ENCODE measurements at places on chromosomes 3 and 15.

DNA sequence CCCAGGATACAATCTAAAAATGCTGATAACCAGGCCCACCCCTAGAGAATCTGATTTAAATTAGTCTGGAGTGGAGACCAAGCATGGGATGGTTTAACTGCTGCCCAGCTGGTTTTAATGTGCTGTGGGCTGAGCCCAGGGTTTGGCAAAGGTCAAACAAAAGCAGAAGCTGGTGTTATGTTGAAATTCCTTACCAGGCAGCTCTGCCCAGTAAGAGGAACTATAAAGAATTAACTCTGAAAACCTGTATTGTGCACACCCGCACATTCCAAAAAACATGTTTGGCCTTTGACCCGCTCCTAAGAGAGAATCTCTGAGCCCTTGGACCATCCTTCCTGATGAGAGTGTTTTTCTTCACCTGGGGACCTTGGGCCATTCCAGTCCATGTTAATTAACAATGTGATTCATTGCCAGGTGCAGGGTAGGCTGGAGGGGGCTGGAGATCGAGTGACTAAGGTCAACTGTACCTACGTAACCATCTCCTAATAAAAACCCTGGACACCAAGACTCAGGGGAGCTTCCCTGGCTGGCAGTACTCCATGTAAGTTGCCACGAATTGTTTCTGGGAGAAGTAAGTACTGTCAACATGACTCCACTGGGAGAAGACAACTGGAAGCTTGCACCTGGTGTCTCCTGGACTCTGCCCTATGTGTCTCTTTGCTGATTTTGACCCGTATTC, 10.9 kb downstream of the CCDC13 start:
- no peak for DNase-seq

DNA sequence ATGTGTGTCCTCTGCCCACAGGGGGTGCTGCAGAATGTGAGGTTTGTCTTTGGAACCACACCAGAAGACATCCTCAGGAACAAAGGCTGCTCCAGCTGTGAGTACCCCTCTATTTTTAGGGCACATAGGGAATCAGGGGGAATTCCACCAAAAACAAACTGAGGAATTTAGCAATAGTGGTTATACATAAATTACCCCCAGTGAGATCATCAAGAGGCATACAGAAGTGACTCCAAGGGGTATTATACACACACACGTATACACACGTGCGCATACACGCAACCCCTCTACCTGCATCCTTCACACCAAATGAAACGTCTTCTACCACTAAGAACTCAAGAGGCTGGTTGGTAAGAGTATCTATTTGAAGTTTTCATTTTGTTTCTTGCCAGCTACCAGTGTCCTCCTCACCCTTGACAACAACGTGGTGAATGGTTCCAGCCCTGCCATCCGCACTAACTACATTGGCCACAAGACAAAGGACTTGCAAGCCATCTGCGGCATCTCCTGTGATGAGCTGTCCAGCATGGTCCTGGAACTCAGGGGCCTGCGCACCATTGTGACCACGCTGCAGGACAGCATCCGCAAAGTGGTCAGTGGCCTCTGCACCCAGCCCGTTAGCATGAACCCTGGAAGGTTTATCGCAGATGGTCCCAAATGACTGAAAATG, 2.9 kb downstream of the THBS1 start:
- no peak for DNase-seq

DNA sequence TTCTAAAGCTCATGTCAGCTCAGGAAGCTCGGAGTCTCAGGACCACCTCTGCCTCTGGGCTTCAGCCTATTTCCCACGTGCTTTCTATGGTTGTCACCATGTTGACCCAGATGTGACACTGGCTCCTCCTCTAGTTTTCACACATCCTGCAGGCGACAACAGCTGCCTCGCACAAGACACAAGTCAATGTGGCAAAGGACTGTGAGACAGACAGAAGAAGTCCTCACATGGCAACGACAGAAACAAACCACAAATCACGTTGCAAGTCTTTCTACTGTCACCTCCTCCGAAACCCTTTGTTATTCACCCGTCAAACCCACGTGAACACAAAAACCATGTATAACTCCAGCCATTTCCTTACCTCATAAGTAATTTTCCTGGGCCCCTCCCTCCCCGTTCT, 194.5 kb downstream of the MEX3B start:
- DNase-seq: no peak

- DNase-seq: no peak
Observed at GRCh38 chr3:10322352-10322710, 1.4 kb upstream of the SEC13 start.

- DNase-seq: no peak
Observed at GRCh38 chr3:69318410-69318809, 67.5 kb downstream of the FRMD4B start.

DNA sequence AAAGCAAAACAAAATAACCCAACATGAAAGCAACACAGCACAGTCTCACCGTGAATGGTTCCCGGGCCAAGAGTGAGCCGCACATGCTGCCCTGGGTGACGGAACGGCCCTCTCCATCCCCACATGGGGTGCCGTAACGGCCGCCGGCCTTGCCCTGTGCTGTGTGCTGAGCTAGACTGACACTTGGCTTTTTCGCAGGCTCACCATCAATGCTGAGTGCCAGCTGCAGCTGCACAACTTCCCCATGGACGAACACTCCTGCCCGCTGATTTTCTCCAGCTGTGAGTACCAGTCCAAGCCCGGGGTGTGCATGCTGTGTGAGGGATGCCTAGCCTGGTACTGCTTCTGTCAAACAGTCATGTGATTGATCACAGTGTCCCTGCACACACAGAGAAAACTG, 357.6 kb downstream of the GABRG3 start:
- DNase-seq: no peak

DNA sequence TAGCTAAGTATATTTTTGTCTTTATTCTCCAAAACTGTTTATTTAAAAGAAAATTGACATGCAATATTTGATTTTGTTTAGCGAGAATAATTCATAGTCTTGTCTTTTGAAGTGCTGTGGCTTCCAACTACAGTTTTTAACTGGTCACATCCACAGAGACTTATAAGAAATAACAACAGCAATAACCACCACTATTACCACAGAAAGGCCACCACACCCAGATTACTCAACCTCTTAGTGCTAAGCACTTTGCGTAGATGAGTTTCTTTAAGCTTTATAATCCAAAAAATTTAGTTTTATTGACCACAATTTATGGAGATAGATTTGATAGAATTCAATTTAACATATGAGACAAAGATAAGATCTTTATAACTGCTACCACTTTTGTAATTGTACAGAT, 468.4 kb upstream of the UBE2E2 start:
- no peak for DNase-seq

DNA sequence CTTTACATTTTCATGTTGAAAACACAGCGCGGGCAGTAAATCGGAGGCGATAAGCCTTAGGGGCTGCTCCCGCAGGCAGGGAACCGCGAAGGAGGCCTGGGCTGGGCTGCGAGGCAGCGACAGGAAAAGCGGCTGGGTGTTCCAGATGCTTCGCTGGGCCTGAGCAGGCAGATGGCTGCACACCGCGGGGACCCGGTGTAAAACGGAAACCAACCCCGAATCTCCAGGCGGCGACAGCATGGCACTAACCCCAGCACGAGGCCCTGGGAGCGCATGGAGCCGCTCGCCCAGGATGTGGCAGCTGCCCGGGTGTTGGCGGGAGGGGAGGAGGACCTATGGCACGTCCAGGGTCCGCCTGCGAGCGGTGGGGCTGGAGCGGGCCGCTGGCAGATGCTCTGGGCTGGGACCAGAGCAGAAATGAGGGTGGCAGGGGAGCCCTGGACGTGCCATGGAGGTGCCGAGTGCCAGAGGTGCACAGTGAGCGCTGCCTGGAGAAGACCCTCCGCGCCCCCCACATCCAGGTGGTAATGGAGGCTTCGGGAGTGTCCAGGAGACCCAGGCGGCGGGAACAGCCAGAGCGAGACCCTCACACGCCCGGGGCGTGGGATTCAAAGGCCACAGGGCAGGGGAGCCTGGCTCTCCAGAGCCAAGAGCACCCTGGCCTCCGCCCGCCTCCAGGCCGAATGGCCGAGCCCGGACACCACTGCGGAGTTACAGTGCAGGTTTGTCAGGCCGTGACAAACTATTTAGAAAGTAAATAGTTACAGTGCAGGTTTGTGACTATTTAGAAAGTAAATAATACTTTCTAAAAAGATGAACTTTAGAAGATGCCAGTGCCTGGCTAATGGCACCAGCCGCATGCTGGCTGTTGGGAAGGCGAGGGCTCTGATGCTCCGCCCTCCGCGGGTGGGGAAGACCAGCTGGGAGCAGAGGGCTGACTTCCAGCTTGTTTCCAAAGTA, 293.6 kb downstream of the OCA2 start:
- DNase-seq: no peak

DNA sequence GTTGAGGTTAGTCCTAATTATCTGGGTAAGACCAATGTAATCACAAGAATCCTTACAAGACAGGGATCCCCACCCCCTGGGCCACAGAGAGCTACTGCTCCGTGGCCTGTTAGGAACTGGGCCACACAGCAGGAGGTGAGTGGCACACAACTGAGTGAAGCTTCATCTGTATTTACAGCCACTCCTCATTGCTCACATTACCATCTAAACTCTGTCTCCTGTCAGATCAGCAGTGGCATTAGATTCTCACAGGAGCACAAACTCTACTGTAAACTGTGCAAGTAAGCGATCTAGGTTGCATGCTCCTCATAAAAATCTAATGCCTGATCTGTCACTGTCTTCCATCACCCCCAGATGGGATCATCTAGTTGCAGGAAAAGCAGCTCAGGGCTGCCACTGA, 58.5 kb upstream of the CRBN start:
- DNase-seq: no peak

DNA sequence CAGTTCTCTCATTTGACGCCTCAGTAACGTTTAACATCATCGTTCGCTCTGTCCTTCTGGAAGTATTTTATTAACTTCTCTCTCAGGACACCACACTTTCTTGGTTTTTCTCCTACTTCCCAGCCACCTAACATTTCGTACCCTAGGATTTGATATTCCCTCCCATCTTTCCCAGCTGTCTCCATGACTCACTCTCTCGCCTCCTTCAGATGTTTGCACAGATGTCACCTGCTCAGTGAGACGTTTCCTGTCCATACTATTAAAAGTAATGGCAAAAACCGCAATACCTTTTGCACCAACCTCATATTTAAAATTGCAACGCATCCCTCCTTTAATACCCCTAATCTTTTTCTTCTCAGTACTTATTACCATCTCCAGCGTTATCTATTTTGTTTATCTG, 62.1 kb upstream of the SPRED1 start:
- DNase-seq: no peak

DNA sequence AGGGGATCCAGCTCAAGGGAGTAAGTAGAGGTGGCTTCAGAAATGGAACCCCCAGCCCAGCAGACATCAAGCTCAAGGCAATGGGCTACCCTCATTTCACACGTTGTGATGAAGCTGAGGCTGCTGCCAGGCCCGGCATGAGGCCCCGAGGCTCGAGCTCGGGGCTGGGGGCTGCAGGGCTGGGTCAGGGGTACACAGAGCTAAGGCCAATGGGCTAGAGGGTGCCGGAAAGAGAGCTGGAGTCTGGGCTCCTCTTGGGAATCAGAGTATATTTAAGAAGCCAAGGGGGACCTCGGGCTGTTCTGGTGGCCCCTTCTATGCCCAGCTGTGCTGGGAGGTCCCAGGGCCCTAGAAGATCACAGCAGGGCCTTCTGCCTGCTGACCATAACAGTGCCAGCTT, 7.4 kb downstream of the PRSS50 start:
- no peak for DNase-seq

DNA sequence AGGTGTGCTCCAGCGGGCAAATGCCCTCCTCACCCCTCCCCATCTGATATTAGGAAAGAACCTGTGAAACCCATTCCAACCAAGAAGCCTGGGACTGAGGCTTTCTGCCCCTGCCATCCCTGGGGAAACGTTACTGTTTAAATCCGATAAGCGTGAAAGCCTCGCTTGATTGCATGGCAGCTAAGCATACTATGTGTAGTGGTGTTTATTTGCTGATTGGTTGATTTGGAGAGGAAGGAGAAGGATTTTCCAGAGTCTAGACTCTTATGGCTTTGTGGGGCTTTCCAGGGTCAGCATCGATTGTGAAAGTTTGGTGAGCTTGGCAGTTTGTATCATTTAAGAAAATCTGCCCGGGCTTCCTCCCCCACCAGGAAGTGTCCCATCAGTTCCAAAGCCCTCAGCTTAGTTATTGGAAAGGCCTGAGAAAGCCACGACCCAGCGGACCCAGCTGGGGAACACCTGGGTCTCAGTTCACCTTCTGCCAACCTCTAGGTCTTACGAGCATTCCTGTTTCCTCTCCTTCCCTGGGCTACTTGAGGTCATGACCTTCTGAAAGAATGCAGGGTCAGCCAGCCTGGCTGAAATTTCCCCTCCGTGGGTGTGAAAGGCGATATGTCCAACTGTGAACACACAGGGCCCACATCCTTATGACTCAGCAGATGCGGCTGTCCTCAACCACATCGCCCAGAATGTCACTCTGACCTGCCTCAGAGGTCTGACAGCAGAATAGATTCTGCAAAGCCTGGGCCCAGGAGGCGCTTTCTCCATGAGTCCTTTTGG, 62.8 kb upstream of the HERC1 start:
- no peak for DNase-seq

DNA sequence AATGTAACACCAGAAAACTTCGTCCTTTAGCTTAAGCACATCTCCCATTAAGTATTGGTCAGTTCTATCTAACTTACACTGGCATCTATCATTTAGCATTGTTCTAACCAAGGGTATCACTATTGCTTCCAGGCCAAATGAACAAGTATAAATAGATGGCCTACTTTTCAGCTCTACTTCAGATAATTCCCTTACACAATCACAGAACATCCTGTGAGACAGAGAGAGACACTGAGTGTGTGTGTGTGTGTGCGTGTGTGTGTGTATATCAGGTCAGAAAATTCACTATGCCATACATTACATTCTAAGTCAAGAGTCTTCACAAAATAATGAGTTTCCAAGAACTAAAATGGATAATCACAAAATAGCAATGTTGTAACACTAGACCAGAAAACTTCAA, 39.1 kb downstream of the SCAPER start:
- DNase-seq: no peak

DNA sequence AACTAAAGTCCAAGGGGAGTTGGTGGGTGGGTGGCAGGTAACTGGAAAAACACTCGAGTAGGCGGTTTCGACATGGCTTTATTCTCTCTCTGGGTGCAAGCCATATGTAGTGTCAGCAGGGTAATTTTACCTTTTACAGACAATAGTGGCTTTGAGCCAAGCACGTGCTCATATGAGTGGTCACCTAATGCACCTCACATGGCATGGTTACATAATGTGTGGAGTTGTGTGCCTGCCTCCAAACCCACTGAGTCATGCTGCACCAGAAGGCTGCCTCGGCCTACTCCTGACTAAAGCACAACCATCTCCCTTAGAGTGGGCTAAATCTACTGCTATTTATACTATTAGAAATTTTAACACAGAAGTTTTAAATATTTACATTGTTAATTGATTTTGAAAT, 16.5 kb downstream of the CCRL2 start:
- DNase-seq: no peak

GRCh38 chr3:88010810-88011209, 48.0 kb downstream of the CGGBP1 start:
- no peak for DNase-seq

DNA sequence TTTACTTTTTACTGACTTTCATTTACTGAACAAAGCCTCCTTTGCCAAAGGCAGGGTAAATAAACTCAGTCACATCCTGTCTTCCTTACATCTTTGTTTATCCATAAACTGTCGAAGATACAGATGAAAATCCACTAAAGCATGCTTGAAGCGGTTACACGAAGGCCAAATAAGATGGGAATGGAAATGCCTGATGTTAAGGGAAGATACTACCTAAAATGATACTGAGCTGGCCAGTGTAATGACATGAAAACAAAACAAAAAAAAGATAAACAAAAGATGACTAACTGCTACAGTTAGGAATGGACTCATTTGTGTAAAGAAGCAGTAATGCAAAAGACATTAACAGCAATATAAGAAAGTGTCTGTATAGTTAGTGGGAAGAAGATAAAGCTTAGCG, 114.7 kb upstream of the ADAMTS9 start:
- DNase-seq: no peak
